ENCODE measurements at places on chromosomes 13 and 19. TPM values are rescaled to one million over a fixed set of nuclear protein-coding genes. Genes with fewer than 3 reads are reported as not detected.

The SELENOV gene
- not detected for total RNA-seq

DNA sequence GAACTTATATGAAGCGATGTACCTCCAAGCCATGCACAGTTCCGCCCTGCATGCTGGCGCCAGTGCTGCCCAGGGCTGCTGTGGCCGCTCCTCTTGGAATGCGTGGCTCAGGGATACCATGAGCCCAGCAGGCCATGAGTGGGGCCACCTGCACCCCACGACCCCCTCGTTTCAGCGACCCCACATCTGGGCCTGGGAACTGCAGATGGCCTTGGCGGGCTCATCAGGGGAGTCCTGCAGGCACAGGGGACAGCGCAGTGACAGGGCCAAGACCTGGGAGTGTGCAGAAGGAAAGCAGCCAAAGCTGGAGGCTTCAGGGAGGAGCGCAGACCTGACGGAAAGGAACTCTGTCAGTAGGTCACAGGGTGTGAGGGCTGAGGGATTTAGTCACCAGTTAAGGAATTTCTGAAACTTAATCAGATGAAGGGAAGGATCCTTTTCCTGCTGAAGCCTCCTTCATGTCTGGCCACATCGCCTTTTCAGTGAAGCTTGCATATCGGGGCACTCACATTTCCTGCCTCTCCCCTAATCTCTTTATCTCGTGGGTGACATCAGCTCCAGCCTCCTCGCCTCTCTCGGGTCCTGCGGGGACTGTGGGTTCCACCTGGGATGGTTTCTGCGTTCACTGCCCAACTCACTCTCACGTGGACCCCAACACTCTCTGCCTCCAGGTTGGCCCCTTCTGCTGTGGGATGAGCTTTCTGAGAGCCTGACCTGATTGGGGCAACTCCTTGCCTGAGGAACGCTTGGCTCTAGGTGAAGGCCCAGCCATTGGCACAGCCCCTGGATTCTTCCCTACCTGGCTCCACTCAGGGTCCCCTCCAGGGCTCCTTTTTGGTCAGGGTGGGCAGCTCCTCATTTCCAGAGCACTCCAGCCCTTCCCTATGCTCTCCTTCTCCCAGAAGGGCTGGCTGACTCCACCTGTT, 123.5 kb downstream of the CRYL1 start:
- H3K4me3 ChIP-seq: no peak overlapping the region
- no peak overlapping the region for H3K27ac ChIP-seq
- peaks cover 36% of the 10 kb centered on the region for H3K36me3 ChIP-seq
- DNase-seq: no peak
- no peaks in the 10 kb centered on the region for H3K4me1 ChIP-seq

The DLEU7 gene
- 7.5 TPM for total RNA-seq

The ZNF420 gene
- total RNA-seq: 9.8 TPM

- DNase-seq: no peak
- H3K27ac ChIP-seq: peak overlapping the region; percentile 71
- H3K4me1 ChIP-seq: peaks cover 89% of the 10 kb centered on the region
- peak overlapping the region; percentile 60 for H3K4me3 ChIP-seq
- no peaks in the 10 kb centered on the region for H3K36me3 ChIP-seq
These were observed 2.8 kb upstream of the CIRBP start for GRCh38 chr19:1266129-1266915.

Data from tibial nerve (tissue), 4 donors.